Right renal pelvis (tissue), 4 donors: ENCODE measurements at places on chromosomes 7 and 10.

GRCh38 chr10:84375011-84375410 is 46.6 kb downstream of the CCSER2 start:
- DNase-seq: peak; percentile 51

DNA sequence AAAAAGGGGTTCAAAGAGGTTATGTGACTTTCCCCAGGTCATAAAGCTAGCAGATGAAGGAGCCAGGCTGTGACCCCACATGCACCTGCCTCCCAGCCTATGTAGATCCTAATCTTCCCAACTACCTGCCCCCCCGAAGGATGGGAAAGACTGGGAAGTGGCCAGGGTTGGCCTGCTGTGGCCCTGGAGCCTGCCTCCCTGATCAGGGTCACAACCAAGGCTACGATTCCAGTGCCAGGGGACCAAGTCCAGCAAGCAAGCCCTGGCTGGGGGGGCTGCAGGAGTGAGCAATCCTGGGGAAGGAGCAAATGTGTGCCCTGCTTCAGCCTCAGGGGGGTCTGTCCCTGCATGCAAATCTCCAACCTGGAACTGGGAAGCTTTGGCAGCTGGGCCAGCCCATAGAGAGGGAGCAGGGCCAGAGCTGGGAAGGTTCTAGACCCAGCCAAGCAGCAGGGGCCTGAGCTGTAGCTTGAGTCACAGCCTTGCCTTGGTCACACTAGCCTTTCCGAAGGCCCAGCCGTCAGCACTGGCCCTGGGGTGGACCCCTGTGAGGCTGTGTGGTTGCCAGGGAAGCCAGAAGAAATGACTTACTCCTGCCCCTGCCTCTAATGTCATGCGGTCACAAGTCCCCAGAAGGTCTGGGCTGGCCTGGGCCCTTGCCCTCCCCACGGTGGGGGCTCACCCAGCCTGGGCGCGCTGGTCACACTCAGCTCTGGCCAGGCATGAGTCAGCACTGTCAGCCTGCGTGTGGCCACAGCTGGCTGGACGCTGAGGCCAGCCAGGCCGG is 96.4 kb upstream of the ZMIZ1 start:
- no peak for DNase-seq

DNA sequence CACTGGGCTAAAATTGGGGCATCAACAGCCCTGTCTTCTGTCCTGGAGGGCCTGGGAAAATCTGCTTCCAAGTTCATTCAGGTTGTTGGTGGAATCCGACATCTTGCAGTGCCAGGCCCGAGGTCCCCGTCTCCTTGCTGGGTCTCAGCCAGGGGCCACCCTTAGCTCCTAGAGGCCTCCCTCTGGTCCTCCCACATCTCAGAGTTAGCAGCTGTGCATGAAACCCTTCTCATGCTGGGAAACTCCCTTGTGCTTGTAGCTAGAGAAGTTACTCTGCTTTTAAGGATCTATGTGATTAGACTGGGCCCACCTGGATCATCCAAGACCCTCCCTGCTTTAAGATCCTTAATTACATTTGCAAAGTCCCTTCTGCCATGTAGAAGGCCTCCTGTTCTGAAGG is 15.3 kb downstream of the HIP1 start:
- no peak for DNase-seq

DNA sequence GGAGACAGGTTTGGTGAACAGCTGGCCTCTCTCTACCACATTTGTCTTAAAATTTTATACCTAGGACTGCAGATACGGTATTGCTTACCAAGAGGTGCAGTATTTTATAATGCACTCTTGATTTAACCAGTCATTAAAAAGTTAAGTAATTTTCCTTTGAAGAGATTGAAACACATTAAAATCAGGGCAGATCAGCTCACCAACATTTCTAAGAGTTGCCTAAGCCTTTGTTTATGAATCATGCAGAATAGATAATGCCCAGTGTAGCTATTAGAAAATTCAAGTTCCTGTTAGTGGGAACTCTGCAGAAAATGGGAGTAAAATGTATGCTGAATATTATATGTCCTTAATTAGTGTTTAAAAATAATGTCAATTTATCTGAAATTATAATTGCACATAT is 140.2 kb upstream of the PRPS1L1 start:
- no peak for DNase-seq

DNA sequence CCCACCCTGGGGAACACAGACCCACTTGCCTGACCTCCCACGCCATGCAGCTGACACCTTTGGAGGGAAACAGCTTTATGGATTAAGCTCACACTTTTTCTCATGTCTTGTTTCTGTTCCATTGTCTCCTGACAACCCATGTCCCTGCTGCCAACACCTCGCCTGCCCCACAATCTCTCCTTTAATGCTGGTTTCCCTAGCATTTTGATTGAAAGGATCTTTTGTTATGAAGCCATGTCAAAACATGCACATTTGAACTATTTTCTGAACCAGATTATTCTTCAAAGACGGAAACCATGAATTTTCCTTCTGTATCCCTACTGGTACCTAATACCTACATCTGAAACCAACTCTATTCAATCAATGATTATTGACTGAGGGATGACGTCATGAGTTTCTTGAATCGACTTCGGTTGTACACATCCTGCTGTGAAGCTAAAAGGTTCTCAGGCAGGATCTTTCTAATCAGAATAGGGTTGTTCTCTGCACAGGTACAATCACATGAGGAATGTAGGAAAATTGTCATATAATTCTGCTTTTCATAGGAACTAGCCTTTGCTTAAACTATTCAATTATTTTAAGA is 106.2 kb upstream of the NEBL start:
- no peak for DNase-seq

DNA sequence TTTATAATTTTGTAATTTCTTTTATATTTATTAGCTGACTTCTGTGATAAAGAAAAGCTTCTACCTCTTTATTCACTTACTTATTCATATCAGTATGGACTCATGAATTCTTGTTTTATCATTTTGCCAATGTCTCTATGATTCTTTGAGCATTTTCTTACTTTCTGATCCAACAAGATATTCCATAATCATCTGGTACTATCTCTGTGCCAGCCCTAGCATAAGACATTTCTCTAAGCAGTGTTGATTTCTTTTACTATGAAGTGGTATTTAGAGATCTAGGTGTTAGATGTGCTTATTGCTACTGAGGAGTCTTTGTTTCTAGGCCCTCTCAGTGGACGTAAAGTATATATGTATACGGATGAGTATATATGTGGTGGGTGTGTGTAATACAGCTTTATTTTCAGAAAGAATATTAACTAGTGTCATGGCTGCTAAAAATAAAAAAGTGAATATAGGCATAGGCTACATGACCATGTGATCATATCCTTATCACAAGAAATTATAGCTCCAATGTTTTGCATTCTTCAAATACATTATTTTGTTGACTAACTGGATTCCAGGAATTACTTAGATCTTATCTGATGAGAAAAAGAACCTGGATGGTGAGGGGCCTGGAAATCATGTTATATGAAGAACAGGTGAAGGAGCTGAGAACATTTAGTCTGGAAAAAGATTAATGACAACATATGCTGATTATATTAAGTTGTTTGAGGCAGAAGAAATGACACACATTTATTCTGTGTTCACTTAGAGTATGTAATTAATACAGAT is 13.1 kb downstream of the PHTF2 start:
- no peak for DNase-seq

DNA sequence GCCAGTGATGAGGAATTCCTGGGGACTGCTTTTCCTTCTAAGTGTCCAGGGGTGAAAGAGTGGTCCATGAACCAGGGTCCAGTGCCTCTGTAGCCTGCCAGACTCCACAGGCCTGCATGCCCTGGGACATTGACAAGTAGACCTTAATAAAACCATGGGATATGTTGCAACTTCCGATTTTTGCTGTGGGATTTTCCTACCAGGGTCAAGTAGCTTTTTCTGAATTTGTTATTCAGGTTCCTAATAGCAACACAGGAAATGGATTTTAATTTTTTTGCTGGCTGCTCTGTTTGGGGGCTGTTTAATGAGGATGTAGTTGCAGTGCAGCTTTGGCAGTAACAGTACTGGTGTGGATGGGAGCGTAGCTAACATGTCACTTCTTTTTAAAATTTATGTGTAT is 42.1 kb downstream of the WBP1L start:
- no peak for DNase-seq

DNA sequence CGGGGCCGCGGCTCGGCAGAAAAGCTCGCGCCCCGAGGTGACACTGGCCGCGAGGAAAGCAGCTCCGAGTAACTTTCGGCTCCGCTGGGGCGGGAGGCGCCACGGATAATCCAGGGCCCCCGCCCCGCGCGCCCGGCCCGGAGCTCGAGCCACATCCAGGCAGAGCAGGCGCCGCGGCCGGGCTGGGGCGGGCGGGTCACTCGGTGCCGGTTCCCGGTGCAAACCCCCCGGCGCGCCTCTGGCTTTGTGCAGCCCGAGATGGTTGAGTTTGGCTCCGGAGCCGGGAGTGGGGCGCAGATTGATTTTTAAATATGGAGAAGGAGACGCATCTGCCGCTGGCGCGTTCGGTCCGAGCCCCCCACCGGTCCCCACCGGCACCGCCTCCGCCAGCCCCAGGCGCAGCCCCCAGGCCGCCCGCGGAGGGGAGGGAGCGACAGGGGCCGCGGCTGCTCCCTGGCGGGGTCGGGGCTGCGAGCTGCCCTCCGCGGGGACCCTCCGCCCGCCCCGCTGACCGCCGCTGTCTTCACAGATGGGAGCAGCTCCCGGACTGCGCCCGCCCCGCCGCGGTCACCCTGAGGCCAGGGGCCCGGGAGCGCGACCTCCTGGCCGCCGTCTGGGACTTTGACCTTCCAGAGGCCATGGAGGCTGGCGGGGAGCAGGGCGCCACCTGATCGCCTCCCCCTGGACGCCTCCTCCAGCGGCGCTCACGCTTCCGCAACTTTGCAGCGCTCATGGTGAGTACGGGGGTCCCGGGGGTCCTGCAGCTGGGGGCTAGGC is 643 bp downstream of the ADGRA1 start:
- no peak for DNase-seq

DNA sequence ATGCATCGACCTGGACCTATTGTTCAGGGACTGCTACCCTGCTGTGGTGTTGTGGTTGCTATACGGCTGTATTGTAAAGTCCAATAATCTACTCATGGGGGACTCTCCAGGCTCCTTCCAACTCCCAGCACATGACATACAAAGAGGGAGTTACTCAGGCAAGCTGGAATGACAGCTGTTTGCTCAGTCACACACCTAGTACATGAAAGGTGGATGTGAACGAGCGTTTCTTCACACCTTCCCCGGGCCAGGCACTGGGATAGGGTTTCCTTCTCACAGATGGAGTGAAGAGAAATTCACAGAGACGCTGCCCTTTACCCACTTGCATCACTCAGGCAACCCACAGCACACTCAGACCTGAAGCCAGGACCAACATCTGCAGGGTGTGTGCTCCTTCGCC is 215.7 kb downstream of the TNS3 start:
- no peak for DNase-seq
